Urothelium cell line (cell line): ENCODE measurements at places on chromosomes 2 and 18.

- DNase-seq, result no peak
Observed at GRCh38 chr2:196268538-196269338, 97.4 kb upstream of the STK17B start.

- no peak for DNase-seq
Observed at GRCh38 chr2:100412881-100413321, 4.6 kb downstream of the CHST10 start.

- no peak for DNase-seq
Observed at GRCh38 chr2:108869542-108869941, 83.0 kb downstream of the CCDC138 start.

GRCh38 chr18:23938043-23938756, 76.4 kb upstream of the TTC39C start:
- no peak for DNase-seq

- no peak for DNase-seq
Observed at GRCh38 chr2:230984393-230985220, 11.3 kb upstream of the SPATA3 start.

- DNase-seq, result no peak
Observed at GRCh38 chr2:207970826-207971180, 54.5 kb downstream of the PLEKHM3 start.

- DNase-seq, result no peak
Observed at GRCh38 chr2:233133239-233133638, 73.1 kb downstream of the INPP5D start.

DNA sequence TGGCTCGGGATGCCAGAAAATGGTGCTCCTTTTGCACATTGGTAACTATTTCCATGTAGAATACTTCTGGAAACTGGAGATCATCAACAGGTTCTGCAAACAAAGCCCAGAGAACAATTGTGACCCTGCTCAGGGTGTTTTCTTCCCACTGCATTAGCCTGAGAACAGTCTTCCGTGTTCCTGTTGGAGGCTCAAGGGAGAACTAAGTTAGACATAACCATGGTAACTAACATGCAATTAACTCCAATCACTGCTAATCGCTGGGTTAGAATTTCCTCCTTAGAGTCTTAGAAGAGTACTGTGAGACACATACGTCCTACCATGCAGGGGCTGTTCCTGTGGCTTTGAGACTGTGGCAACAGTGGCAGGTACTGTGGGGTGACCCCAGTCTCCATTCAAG, 36.0 kb upstream of the PDIA6 start:
- no peak for DNase-seq

GRCh38 chr2:109306190-109306589, 177.2 kb downstream of the SH3RF3 start:
- no peak for DNase-seq

- peak; percentile 47 for DNase-seq
Observed at GRCh38 chr2:123513351-123513750, 511.7 kb upstream of the CNTNAP5 start.

- DNase-seq, result no peak
Observed at GRCh38 chr2:28233164-28233676, 159.4 kb upstream of the FOSL2 start.

DNA sequence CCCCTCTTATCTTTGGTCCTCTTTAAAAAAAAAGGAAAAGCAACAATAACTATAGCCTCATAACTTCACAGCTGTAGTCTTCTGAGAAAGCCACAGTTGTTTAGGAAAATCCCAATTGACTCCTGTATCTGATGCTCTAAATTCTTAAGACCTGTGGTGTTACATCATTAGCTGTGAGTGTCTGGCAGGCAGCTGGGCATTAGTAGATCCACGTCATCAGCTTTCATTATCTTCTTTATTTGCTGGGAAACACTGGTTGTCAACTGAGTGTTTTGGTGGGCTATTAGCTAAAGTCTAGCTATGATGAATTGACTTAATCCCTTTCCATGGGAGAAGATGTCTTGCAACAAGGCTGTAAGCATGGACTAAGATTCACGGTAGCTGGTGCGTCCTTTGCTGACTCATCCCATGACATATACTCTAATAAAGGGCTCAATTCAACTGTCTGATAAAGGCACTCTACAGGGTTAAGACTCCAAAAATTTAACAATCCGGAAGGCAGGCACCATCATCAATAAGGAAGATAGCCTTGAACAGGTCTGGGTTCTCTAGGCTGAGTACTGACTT, 517.2 kb downstream of the PLCL1 start:
- DNase-seq, result no peak

DNA sequence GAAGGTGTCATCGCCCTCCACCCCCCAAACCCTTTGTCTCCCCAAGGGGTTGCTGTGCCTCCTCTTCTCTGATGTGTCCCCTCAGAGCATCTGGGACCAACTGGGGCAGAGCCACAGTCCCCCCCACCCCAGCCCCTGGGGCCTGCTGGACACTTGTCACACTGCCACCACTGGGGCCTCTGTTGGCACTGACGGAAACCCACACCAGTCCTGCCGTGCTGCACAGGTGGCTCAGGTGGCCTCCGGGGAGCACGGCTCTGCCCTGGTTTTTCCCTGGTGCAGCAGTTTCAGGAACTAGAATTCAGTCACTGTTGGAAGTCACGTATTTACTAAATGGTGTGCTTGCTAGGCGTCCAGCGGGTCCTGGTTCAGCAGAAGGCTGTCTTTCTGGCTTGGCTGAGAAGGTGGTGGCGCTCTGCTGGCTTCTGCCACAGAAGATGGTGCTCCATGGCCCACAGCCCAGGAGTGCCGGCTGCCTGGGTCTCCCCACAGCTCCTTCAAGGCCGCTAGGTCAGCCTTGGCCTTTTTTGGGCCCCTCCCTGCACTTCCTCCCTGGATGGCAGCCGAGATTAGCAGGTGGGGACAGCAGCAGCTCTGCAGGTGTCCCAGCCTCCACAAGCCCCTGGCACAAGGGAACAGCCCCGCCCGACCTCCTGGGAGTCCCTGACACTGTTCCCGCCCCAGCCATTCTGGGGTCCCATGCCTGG, 18.6 kb upstream of the KLHL30 start:
- DNase-seq, result no peak

GRCh38 chr18:30989141-30989540, 53.4 kb downstream of the DSC3 start:
- no peak for DNase-seq

GRCh38 chr2:120189189-120189588, 34.0 kb downstream of the TMEM185B start:
- no peak for DNase-seq

GRCh38 chr18:50460716-50461115, 85.9 kb downstream of the SKA1 start:
- DNase-seq, result no peak

DNA sequence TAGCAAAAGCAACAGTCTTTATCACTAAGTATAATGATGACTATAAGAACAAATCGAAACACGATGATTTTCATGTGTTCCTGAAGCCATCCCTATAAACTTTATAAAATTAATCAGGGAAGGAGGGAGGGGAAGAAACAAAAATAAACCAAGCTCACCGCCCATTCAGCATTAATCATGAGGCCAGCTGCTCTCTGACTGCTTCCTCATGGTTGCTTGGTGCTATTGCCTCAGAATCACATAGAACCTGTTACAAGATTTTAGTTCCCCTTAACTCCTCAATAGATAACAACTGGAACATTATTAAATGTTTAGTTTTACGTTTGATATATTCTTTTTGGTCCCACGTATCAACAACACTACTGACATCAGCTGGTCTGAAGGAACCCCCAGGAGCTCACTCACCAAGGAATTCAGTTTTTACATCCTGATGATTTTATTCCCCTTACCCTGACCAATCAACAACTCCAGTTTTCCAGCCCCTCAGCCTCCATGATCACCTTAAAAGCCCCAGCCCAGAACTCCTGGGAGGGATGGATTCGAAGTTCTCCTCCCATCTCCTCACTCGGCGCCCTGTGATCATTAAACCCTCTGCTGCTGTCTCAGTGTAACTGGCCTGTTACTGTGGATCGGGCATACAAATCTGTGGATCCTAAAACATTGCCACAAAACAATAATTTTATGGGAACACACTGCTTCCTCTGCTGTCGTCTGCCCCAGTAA, 10.6 kb upstream of the HNRNPLL start:
- no peak for DNase-seq

GRCh38 chr2:88038263-88039105, 17.1 kb downstream of the KRCC1 start:
- DNase-seq, result peak; percentile 56

DNA sequence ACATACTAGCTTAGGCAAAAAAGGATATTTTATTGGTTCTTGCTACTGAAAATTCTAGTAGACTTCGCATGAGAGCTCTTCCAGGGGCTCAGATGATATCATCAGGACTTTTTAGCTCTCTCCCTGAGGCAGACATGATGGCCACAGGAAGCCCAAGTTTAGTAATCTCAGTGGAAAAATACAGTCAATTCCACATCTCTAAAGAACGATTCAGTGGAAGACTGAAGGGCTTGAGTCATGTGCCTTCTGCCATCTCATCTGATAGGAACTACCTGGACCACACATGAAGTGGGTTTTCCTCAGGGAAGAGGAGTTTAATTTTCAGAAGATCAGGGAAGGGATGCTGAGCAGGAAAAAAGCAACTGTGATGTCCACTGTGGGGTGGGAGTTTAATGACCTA, 117.3 kb downstream of the TTC27 start:
- peak; percentile 26 for DNase-seq

- DNase-seq, result no peak
Observed at GRCh38 chr2:162369551-162369950, 25.6 kb downstream of the GCA start.

DNA sequence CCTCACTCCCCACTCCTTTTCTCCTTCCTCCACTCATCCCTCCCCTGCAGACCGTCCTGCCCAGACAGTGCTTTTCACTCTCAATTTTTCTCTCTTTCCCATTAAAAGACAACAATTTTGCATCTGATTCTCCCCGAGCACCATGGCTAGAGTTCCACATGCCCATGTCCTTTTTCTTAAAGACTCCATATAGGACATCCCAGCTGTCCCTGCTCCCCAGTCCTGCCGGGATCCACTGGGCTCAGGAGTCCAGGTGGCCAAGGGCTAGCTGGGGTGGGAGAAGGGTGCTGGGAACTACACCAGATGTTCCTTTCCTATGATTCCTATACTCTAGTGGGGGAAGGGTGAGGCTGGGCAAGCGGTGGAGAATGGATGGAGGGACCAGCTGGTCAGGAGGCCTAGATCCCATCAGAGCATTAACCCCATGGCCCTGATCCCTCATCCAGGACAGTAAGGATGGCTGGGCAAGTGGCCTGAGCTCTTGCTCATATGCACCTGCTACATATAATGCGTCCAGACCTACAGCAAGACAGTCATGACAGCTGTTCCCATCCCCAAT, 52.8 kb upstream of the RMDN2 start:
- DNase-seq, result no peak

GRCh38 chr2:120700659-120701058, 35.0 kb upstream of the GLI2 start:
- DNase-seq, result no peak

DNA sequence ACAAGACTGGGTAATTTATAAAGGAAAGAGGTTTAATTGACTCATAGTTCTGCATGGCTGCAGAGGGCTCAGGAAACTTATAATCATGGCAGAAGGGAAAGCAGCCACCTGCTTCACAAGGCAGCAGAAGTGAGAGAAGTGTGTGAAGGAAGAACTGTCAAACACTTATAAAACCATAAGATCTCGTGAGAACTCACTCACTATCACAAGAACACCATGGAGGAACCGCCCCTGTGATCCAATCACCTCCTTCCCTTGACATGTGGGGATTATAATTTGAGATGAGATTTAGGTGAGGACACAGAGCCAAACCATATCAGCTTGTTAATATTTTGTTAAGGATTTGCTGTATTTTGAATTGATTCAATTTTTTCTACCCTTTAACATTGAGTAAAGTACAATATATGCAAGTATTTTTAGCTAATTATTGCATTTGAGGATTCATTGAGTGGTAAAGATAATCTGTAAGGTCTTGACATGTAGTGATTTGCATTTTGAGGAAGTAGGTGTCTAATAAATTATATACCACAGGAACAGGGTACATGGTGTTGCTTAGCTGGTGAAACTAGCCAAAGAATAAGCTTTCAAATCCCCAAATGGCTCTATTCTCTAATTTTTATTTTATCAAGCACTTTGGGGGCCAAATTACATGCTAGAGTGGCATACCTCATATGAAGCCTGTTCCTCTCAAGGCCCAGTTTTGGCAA, 3.9 kb upstream of the C2orf69 start:
- no peak for DNase-seq

GRCh38 chr18:57747809-57748680, 55.1 kb downstream of the ATP8B1 start:
- no peak for DNase-seq

DNA sequence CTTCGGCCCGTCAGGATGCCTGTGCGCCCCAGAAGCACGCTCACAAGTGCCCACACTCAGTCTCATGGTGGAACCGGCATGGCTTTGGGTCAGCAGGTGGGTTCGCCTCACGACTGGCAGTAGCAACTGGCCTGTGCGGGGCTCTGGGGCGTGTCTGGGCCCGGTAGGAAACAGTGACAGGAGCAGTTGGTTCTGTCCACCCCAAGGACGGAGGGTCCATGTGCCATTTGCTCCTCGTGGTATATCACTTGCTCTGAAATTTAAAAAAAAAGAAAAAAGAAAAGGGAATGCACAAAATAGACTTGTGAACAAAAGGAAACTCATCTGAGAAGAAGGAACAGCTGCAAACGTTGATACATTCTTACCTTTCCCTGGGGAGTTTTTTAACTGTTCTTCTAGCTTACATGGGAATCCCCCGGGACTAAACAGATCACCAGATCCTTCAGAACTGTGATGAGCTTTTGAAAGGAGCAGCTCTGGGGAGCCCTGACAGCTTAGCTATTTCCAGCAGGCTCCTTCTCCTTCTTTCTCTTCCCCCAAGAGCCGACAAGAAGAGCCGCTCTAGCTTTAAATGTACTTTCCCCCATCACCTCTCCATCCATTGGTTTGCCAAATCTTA, 42.8 kb downstream of the TRAPPC12 start:
- DNase-seq, result no peak

- no peak for DNase-seq
Observed at GRCh38 chr2:4979111-4979510, 713.1 kb upstream of the SOX11 start.

- no peak for DNase-seq
Observed at GRCh38 chr2:203586206-203586605, 51.1 kb upstream of the RAPH1 start.

GRCh38 chr2:63827749-63828148, 13.9 kb upstream of the UGP2 start:
- DNase-seq, result peak; percentile 82

DNA sequence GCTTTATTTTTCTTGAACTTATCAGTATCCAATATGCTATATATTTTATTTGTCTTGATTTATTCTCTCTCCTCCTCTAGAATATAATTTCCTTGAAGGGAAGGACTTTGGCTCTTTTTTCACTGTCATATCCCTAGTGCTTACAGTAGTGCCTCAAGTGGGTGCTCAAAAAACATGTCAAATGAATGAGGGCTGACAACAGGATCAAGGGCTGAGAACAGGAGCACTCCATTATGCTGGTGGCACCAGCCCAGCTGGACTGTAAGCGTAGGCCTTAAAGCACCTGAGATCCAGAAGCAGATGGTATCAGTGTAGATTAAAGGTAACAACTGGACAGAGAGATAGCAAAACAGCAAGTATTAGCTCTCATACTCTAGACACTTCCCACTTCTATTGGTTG, 46.3 kb downstream of the PMS1 start:
- no peak for DNase-seq
